ENCODE measurements at places on chromosomes 7 and 10.

- DNase-seq, result no peak
Measured at GRCh38 chr7:74121401-74122249, 38.0 kb downstream of the LIMK1 start.

DNA sequence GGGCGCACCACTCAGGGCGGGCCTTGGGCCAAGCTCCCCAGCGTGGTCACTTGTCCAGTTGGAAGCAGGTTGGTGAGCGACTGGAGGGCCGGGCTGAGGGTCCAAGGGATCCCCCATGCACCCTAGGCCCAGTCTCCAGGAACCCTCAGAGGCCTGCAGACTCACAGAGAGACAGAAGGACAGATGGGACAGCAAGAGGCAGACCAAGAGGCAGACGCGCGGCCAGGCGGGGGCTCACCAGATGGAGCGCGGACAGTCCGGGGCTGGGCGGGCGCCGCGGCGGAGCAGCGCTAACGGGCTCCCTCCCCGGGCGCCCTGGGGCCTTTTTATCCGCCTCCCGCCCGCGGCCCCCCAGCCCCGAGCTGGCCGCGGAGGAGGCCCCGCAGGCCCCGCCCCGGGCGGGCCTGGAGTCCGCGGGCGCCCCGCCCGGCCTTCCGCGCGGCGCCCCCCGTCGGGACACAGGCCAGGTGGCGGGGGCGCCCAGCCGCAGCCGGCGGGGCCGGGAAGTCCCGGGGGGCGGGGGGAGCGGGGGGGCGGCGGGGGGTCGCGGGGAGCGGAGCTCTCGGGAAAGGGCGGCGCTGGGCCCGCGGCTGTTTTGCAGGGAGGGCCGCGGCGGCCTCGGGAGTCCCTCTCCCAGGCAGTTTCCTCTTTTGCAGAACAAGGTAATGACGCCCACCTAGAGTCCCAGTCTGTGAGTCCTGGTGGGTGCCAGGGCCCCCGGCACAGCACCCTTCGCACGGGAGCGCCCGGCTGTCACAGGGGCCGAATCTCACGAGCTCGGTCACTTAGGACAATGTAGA is at the start of gene LOXL4:
TSS of gene LOXL4 (minus strand) at position 301 of the 800 bp plus-strand sequence. CDS start 5,175 bp downstream, outside the sequence.
- no peak for DNase-seq

DNA sequence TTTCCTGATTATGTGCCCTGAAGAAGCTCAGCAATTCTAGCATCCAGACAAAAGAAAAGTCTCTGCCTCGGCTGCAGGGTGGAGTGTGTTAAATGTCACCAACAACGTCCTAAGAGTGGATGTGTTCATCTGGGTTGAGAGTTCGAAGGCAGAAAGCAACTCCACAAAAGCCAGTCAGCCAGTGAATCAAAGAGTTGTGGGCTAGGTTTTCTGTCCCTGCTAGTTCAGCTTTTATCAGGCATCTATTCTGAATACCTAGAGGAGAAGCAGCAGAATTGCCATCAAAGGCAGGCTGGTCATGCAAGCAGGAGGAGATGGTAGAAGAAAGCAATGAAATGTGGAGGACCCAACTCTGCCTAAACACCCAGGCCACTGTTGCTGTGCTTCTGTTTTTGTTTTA is 205.2 kb downstream of the KLF6 start:
- no peak for DNase-seq

DNA sequence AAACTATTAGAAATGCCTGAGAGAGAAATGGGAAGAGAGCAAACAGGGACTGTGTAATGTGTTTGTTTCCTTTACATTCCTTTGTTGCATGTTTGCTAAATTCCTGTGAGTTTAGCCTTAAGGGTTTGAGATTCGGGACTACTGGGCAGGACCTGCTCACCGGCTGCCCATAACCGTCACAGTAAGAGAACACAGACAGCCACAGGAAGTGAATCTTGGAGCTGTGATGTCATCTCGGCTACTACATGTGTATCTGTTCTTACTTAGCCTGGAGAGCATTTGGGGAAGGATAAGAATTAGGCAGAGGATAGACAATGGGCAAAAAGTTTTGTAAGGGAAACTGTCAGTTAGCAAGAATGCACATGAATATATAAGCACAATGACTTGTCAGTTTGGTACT is 485.1 kb upstream of the KLF6 start:
- no peak for DNase-seq

GRCh38 chr7:108570146-108570755 is 577 bp downstream of the DNAJB9 start:
- DNase-seq, result no peak

- peak; percentile 42 for DNase-seq
Measured at GRCh38 chr10:124671486-124672075, 72.6 kb downstream of the FAM53B start.

- no peak for DNase-seq
Measured at GRCh38 chr7:91796122-91796521, 84.4 kb downstream of the MTERF1 start.

- DNase-seq, result no peak
Measured at GRCh38 chr10:83045731-83046130, 1093.6 kb upstream of the GHITM start.

GRCh38 chr10:16724509-16724908 is 92.7 kb downstream of the RSU1 start:
- no peak for DNase-seq

- DNase-seq, result no peak
Measured at GRCh38 chr10:5583525-5584175, 58.9 kb downstream of the CALML3 start.

- DNase-seq, result no peak
Measured at GRCh38 chr7:77837966-77838365, 39.4 kb downstream of the PHTF2 start.

DNA sequence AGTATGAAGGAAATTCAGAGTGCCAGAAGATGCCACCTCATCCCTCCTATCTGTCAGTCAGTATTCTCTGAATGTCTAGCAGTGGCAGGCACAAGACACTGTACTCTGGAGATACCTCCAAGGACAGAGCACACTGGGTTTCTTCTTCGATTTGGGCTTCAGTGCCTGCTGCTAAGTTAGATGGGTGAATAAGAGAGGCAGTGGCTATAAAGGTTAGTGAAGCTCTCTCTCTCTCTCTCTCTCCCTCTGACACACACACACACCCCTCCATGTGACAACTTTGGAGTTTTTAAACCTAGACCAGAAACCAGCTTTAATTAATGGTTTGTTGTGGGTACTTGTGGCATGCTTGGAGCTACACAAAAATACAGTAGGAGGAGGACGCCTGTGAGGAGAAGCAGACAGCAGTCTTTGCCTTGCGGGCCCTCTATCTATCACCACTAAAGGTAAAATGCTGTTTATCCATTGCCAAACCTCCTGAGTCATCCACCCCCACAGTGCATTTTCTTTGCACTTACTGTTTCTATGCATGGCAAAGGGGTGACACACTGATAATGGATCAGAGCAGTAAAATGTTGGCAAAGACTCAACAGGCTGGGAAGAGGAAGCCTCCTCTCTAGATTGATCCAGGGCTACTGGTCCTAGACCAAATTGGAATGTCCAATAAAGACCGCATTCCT is 102.5 kb downstream of the TRIL start:
- DNase-seq, result peak; percentile 75

- DNase-seq, result no peak
Measured at GRCh38 chr7:121544238-121544637, 148.1 kb upstream of the FAM3C start.

- no peak for DNase-seq
Measured at GRCh38 chr10:24251547-24251946, 42.6 kb downstream of the KIAA1217 start.

GRCh38 chr10:7121154-7121797 is 289.6 kb downstream of the SFMBT2 start:
- no peak for DNase-seq
